ENCODE measurements at places on chromosomes 3 and 15. TPM values are rescaled to one million over a fixed set of nuclear protein-coding genes. Genes with fewer than 3 reads are reported as not detected.

The CYB561D2 gene
- 30.2 TPM for total RNA-seq

The TFRC gene
- 268 TPM for total RNA-seq

The PHC3 gene
- total RNA-seq, result 86.0 TPM

The BHLHE40 gene
- 67.3 TPM for total RNA-seq

The RTP4 gene
- 5.2 TPM for total RNA-seq

The SNURF gene
- total RNA-seq, result 11.4 TPM

The PIF1 gene
- 0.61 TPM for total RNA-seq

The THAP10 gene
- total RNA-seq, result 2.0 TPM

The RBM6 gene
- 67.9 TPM for total RNA-seq

The CCR3 gene
- not detected for total RNA-seq

The ROBO2 gene
- 29.1 TPM for total RNA-seq

The ISLR gene
- 11.5 TPM for total RNA-seq

The TMEM158 gene
- total RNA-seq, result not detected

The MME gene
- 51.8 TPM for total RNA-seq

The FBN1 gene
- 46.2 TPM for total RNA-seq

The FAM3D gene
- 7.7 TPM for total RNA-seq

The PTH1R gene
- total RNA-seq, result 13.4 TPM

The ERICH6 gene
- not detected for total RNA-seq

The POU1F1 gene
- total RNA-seq, result not detected

GRCh38 chr15:39621210-39621609 lies 40.3 kb downstream of the THBS1 start:
- H3K4me1 ChIP-seq, result peaks cover 18% of the 10 kb centered on the region
- no peak for DNase-seq
- no peak overlapping the region for H3K4me3 ChIP-seq
- H3K36me3 ChIP-seq, result no peaks in the 10 kb centered on the region
- H3K27me3 ChIP-seq, result no peaks in the 10 kb centered on the region

DNA sequence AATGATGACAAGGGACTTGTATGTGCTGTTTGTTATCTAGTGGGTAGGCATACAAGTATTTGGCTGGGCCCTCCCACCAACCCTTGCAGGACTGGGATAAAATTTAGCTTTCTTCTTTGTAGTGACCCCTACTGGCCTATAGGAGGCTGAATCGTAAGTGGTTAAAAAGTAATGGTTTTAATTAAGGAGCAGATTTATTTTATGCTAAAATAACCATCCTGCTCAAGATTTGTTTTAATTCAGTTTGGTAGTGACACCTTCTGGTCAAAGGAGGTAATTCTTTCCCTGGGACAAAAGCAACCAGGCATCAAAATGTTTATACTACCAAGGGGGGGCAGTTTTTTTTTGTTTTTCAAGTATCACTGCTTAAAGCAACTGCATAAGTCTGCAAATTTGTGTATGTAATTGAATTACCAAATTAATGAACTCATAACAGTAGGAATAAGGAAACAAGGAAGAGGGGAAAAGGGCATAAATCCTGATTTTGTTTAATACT lies 70.7 kb downstream of the TOP2B start:
- H3K36me3 ChIP-seq, result peaks cover 3% of the 10 kb centered on the region
- no peak overlapping the region for H3K27ac ChIP-seq
- no peak for DNase-seq
- peaks cover 15% of the 10 kb centered on the region for H3K4me1 ChIP-seq
- H3K27me3 ChIP-seq, result no peaks in the 10 kb centered on the region

DNA sequence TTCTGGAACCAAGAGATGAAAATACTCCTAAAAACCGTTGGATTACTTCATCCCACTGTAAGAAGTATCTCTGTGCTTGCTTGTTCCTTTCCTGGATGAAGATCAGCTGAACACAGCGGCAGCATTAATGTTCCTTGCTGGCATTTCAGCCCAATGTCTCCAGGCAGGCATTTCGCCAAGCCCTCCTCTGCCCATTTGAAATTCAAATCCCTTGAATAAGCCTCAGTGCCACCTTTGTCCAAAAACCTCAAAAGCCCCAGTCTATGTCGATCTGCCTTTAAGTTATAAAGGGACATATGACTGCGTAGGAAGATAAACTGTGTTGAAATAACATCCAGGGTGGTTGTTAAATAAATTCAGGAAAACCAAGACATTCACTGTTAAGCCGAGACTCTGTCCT lies 156.8 kb upstream of the PDZRN3 start:
- no peaks in the 10 kb centered on the region for H3K36me3 ChIP-seq
- DNase-seq, result no peak
- no peaks in the 10 kb centered on the region for H3K27me3 ChIP-seq

DNA sequence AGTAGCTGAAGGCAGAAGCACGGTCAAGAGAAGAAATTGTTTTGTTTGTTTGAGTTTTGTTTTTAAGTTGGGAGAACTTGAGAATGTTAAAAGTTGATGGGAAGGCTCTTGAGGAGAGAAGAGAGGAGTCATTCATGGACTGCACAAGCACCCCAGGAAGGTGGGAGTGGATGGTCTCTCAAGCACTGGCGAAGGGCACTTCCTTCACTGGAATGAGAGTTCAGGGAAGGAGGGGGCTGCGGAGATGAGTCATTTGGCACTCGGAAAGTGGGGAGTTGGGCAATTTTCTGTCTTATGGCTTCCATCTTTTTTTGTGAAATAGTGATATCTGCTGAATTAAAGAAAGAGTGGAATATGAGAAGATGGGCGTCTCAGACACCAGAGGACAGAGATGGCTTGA lies 66.0 kb downstream of the ATP13A4 start:
- no peak overlapping the region for H3K4me3 ChIP-seq
- no peaks in the 10 kb centered on the region for H3K27me3 ChIP-seq
- no peaks in the 10 kb centered on the region for H3K4me1 ChIP-seq
- no peak overlapping the region for H3K27ac ChIP-seq
- DNase-seq, result no peak

DNA sequence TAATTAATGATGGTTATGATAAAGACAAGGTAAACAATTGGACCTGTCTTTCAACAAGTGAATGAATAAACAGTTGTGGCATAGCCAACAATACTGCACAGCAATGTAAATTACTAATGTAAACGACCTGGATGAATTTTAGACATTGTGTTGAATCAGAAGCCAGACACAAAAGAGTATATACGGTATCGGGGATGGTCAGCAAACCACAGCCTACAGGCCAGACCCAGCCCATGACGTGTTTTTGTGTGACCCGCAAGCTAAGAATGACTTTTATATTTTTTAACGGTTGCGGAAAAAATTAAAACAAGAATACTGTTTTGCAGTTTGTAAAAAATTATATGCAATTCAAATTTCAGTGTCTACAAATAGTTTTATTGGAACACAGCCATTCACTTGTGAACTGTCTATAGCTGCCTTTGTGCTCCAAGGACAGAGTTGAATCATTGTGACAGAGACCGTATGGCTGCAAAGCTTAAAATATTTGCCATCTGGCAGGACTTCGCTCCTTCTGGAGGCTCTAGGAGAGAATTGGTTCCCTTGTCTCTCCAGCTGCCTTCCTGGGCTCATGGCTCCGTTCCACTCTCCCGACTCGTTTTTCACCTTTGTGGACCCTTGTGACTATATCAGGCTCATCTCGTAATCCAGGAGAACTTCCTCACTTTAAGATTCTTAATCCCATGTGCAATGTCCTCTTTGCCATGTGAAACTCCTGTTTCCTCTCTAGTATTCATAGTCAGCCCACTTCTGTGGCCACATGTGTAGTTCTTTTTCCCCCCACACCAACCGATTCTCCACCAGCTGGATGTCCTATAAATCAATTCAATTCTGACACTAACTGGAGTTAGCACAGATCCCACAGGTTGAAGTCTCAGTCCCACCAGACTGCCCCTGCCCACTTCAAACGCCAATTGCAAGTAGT lies 72.7 kb downstream of the CMTM8 start:
- no peaks in the 10 kb centered on the region for H3K36me3 ChIP-seq
- H3K4me1 ChIP-seq, result peaks cover 4% of the 10 kb centered on the region
- no peaks in the 10 kb centered on the region for H3K27me3 ChIP-seq

DNA sequence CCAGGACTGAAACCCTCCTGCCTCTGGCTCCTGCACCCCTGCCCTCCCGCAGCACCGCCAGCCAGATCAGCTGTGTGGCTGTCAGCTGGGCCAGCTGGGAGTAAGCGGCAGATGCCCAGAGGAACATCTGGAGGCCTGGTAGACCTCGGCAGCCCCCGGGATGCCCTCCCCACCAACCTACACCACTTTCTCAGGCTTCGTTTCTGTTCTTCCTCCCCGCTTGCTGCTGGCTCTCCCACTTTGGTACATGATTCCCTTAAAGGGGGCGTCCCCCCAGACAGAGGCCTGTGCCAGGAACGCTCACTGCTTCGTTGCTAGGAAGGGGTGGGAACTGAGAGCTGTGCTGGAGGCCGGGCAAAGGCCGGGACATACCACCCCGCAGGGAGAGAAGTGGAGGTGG lies 91.4 kb upstream of the RPL32 start:
- H3K27ac ChIP-seq, result no peak overlapping the region
- H3K4me1 ChIP-seq, result peaks cover 21% of the 10 kb centered on the region
- peaks cover 6% of the 10 kb centered on the region for H3K36me3 ChIP-seq
- H3K4me3 ChIP-seq, result no peak overlapping the region

- H3K36me3 ChIP-seq, result no peaks in the 10 kb centered on the region
- no peak overlapping the region for H3K4me3 ChIP-seq
- H3K4me1 ChIP-seq, result peaks cover 13% of the 10 kb centered on the region
- H3K27me3 ChIP-seq, result no peaks in the 10 kb centered on the region
- no peak for DNase-seq
- no peak overlapping the region for H3K27ac ChIP-seq
Observed at GRCh38 chr3:155555479-155556060, 189.3 kb downstream of the PLCH1 start.

DNA sequence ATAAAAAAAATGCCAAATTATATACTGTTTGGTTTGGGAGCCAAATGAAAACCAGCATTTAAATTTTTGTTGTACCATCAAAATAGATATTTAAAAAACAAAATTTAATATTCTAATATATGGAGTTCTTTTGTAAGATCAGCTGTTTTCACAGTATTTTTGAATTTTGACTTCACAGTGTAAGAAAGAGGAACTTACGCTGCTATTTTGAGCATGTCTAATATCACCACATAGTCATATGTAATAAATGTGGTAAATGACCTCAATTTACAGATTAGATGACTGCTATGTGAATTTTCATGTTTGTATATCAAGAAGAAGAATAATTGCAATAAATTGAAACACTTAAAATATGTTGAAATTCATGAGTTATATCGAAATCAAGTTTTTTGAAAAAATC lies 189.6 kb downstream of the ARRDC4 start:
- no peak overlapping the region for H3K4me3 ChIP-seq
- no peaks in the 10 kb centered on the region for H3K27me3 ChIP-seq
- H3K36me3 ChIP-seq, result no peaks in the 10 kb centered on the region
- H3K4me1 ChIP-seq, result no peaks in the 10 kb centered on the region

GRCh38 chr15:97030251-97030650 lies 699.8 kb downstream of the NR2F2 start:
- no peaks in the 10 kb centered on the region for H3K36me3 ChIP-seq
- DNase-seq, result no peak
- no peaks in the 10 kb centered on the region for H3K4me1 ChIP-seq
- no peak overlapping the region for H3K27ac ChIP-seq
- H3K27me3 ChIP-seq, result no peaks in the 10 kb centered on the region

DNA sequence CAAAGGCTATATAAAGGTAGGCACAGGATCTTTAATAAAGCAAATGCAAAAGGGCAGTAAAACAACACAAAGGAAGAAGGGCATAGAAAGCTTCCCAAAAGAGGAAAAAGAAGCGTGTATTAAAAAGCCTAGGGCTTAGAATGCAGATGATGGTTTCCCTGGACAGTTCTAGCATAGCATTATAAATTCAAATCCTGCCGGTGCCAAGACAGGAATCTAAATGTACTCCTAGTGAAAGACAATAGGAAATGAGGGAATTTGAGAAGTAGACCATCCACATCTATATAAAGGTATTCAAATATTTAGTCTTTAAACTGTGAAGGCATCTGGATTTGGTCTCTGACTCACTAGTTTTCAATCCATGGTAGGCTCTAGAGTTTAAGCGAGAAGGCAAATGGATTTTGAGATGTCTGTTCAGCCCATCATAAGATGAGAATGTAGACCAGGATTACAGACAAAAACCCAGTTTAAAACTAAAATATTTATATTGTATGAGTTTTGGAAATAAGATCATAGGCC lies 431.8 kb downstream of the TBL1XR1 start:
- H3K27ac ChIP-seq, result no peak overlapping the region
- no peaks in the 10 kb centered on the region for H3K36me3 ChIP-seq
- no peaks in the 10 kb centered on the region for H3K27me3 ChIP-seq
- H3K4me3 ChIP-seq, result no peak overlapping the region
- no peak for DNase-seq

GRCh38 chr15:79837846-79838245 lies 59.0 kb downstream of the MTHFS start:
- H3K27ac ChIP-seq, result no peak overlapping the region
- H3K27me3 ChIP-seq, result no peaks in the 10 kb centered on the region

- H3K36me3 ChIP-seq, result no peaks in the 10 kb centered on the region
- H3K4me3 ChIP-seq, result peak overlapping the region; percentile 85
- no peaks in the 10 kb centered on the region for H3K27me3 ChIP-seq
- peaks cover 22% of the 10 kb centered on the region for H3K4me1 ChIP-seq
- peak overlapping the region; percentile 94 for H3K27ac ChIP-seq
- no peak for DNase-seq
Observed at GRCh38 chr3:143972155-143972504, 507 bp downstream of the DIPK2A start.

- no peak overlapping the region for H3K27ac ChIP-seq
- H3K27me3 ChIP-seq, result peaks cover 21% of the 10 kb centered on the region
- DNase-seq, result no peak
- no peaks in the 10 kb centered on the region for H3K36me3 ChIP-seq
- peaks cover 21% of the 10 kb centered on the region for H3K4me1 ChIP-seq
Observed at GRCh38 chr3:198081421-198081844, 121.4 kb downstream of the LMLN start.

GRCh38 chr15:93070132-93070531 lies 18.9 kb downstream of the RGMA start:
- H3K4me3 ChIP-seq, result no peak overlapping the region
- no peak for DNase-seq
- H3K4me1 ChIP-seq, result peaks cover 18% of the 10 kb centered on the region
- H3K27ac ChIP-seq, result no peak overlapping the region
- no peaks in the 10 kb centered on the region for H3K36me3 ChIP-seq
